HFFc6 (cell line): ENCODE measurements at places on chromosomes 12 and 14.

DNA sequence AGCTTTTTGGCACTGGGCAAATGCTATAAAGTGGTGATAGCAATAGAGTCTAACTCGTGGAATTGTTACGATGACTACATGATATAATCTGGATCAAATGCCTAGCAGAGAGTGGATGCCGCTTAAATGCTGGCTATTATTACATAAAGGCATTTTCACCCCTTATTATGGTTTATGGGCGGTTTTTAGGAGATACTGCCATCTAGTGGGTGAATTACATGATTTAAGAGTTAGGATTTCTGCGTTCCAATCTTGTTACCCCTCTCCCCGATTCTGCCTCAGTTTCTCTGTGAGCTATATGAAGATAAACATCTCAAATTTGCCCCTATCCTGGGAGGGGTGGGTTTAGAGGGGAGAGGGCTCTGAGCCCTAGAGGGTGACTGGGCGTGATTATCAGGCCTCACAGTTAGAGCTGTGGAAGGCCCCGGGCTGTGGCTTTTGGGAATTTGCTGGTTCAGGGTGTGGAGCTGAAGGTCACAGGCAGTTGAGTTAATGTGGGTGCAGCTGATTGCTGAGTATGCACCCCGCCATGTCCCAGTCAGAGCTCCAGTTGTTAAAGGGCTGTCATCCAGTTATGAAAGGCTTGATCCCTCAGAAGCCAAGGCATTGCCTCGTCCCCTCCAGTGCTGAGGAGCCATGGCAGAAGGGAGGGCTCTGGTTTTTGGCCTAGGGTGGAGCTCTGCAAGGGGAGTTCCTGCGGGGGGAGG is 14.4 kb downstream of the CLSTN3 start:
- H3K4me1 ChIP-seq: peaks cover 25% of the 10 kb centered on the region
- DNase-seq: peak; percentile 21
- H3K36me3 ChIP-seq: no peaks in the 10 kb centered on the region
- no peak overlapping the region for H3K4me3 ChIP-seq
- H3K27ac ChIP-seq: no peak overlapping the region

DNA sequence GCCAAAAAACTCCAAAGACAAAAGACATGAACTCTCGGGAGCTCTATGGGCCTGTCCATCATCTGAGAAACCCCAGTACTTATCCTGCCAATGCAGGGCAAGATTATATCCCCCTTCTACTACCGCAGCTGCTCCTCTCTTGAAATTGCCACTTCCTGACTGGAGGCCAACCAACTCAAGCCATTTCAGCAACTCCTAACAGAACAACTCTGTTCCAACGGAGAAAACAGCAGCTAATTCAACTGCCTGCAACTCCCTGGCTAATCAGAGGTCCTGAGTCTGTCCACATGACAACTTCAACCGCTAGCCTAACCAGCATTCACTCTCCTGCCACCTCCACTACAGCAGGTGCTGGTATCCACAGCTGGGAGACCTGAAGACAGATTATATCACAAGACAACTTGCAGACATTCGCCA is 24.1 kb downstream of the CEP83 start:
- peaks cover 10% of the 10 kb centered on the region for H3K36me3 ChIP-seq
- peaks cover 6% of the 10 kb centered on the region; the same call in 1 of the 2 replicates for H3K4me1 ChIP-seq
- no peak for DNase-seq
- H3K27ac ChIP-seq: no peak overlapping the region

GRCh38 chr14:103348154-103348553 is 14.1 kb downstream of the EIF5 start:
- H3K27ac ChIP-seq: no peak overlapping the region
- H3K4me3 ChIP-seq: no peak overlapping the region
- peaks cover 22% of the 10 kb centered on the region for H3K4me1 ChIP-seq
- peaks cover 7% of the 10 kb centered on the region; the same call in 1 of the 2 replicates for H3K27me3 ChIP-seq
- DNase-seq: no peak

- no peak for DNase-seq
- H3K4me3 ChIP-seq: no peak overlapping the region
- H3K4me1 ChIP-seq: peaks cover 7% of the 10 kb centered on the region; the same call in 1 of the 2 replicates
- no peaks in the 10 kb centered on the region for H3K36me3 ChIP-seq
- no peaks in the 10 kb centered on the region; the same call in 1 of the 2 replicates for H3K27me3 ChIP-seq
Measured at GRCh38 chr12:47855502-47855901, 35.8 kb upstream of the HDAC7 start.

- no peak for DNase-seq
- peaks cover 25% of the 10 kb centered on the region for H3K36me3 ChIP-seq
- peaks cover 25% of the 10 kb centered on the region for H3K4me1 ChIP-seq
- H3K27me3 ChIP-seq: peaks cover 7% of the 10 kb centered on the region
Measured at GRCh38 chr14:90253826-90254225, 2.5 kb upstream of the PSMC1 start.

- H3K27me3 ChIP-seq: no peaks in the 10 kb centered on the region; the same call in 1 of the 2 replicates
- peak; percentile 48 for DNase-seq
- H3K27ac ChIP-seq: no peak overlapping the region
- no peak overlapping the region for H3K4me3 ChIP-seq
- H3K4me1 ChIP-seq: no peaks in the 10 kb centered on the region
Measured at GRCh38 chr14:38721822-38722431, 381.1 kb downstream of the SEC23A start.

GRCh38 chr12:94636462-94637085 is 13.8 kb downstream of the TMCC3 start:
- no peak for DNase-seq
- H3K27me3 ChIP-seq: peaks cover 5% of the 10 kb centered on the region
- H3K4me3 ChIP-seq: no peak overlapping the region

GRCh38 chr14:94679106-94679810 is 67.1 kb downstream of the SERPINA3 start:
- H3K4me3 ChIP-seq: no peak overlapping the region
- no peak for DNase-seq
- no peak overlapping the region for H3K27ac ChIP-seq
- H3K4me1 ChIP-seq: no peaks in the 10 kb centered on the region

DNA sequence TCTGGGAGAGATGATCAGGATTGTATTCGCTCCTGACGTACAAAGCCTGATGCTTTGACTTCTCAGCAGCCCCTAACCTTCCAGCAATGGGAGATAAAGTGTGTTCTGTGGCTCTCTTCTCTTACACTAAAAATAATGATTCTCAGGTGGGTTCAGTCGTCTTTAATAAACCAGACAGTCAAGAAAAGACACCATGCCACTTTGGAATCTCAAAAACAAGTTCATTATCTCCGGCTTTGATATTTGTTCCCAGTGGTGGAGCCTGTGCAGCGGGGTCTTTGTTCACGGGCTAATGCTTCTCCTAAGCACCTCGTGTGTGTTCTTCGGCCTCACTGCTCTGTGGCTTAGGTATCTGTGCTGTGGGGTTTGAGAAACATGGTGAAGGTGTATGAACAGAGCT is 1.6 kb downstream of the ACVR1B start:
- H3K27ac ChIP-seq: no peak overlapping the region
- H3K36me3 ChIP-seq: no peaks in the 10 kb centered on the region
- H3K4me1 ChIP-seq: peaks cover 50% of the 10 kb centered on the region
- H3K4me3 ChIP-seq: peak overlapping the region; percentile 85
- DNase-seq: no peak

GRCh38 chr12:88225776-88226175 is 83.7 kb downstream of the TMTC3 start:
- no peak overlapping the region for H3K27ac ChIP-seq
- H3K36me3 ChIP-seq: peaks cover 27% of the 10 kb centered on the region
- peaks cover 6% of the 10 kb centered on the region for H3K4me1 ChIP-seq
- no peak overlapping the region for H3K4me3 ChIP-seq
- no peaks in the 10 kb centered on the region for H3K27me3 ChIP-seq

GRCh38 chr12:4591180-4591687 is 29.2 kb downstream of the DYRK4 start:
- peaks cover 44% of the 10 kb centered on the region for H3K27me3 ChIP-seq
- no peaks in the 10 kb centered on the region for H3K36me3 ChIP-seq
- H3K4me3 ChIP-seq: no peak overlapping the region
- no peak overlapping the region for H3K27ac ChIP-seq
- DNase-seq: no peak

DNA sequence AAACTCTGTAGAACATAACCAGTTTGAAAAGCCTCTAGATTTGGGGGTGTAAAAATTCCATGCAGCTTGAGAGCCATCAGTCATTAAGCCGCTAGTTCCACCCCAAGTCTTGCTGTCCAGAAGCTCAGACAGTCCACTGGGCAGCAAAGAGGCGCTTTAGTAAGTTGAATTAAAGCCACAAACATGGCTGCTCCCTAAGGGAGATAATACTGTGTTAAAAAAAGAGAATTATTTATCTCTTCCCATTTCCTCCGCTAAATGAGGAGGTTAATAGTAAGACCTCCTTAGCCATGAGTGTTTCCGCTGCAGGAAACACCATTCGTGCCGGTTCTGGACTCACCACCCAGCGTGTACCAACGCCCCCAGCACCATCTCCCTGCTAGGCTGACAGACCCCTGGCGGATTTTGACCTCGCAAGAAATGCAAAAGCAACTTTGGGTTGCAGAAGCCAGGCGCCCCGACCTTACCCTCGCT is 536 bp downstream of the TM7SF3 start:
- H3K4me1 ChIP-seq: peaks cover 57% of the 10 kb centered on the region
- peak overlapping the region; percentile 88 for H3K27ac ChIP-seq
- DNase-seq: peak; percentile 39
- no peaks in the 10 kb centered on the region for H3K27me3 ChIP-seq
- peak overlapping the region; percentile 98 for H3K4me3 ChIP-seq

DNA sequence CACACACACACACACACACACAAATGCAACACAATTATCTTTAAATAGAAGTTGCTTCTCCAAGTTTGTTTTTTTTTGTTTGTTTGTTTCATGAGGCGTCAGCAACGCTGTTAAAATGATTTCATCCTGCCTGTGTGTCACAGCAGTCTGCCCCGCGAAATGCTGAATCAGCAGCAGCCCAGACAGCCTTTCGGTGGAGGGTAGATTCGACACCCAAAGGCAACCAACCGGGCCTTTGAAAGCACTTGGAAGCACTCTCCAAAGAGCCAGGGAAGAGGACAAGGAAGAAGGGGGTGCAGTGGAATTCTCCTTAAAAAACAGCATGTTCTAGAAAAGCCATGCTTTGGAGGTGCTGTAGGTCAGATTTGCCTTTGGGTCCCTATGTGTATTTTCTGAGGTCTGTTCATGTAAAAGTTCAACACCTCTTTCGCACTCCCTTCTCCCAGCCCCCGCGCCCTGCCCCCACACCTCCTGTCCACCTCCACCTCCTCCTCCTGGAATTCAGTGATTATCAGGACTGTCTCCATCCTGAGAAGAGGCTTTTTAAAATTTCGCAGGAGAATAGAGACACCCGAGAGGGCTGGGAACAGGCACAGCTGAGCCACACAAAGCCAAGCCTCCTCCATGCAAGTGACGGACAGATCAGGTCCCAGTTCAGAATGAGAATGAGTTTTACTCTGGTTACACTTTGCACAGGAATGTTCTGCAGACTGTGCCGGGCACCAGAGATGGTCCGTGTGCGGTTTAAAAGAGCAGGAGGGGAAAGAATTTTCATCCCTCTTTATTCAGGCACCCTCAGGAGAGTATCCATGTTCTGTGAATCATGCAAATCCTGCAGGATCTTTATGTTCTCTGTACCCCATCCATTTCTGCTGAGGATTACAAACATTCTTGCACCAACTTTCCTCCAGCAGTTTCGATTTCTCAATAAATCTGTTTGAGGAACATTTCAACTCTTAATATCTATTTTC is 177.9 kb downstream of the ETV6 start:
- H3K27ac ChIP-seq: peak overlapping the region; percentile 71
- no peaks in the 10 kb centered on the region for H3K27me3 ChIP-seq
- H3K4me3 ChIP-seq: peak overlapping the region; percentile 61
- DNase-seq: peak; percentile 30
- peaks cover 17% of the 10 kb centered on the region for H3K4me1 ChIP-seq
- peaks cover 1% of the 10 kb centered on the region; the same call in 1 of the 2 replicates for H3K36me3 ChIP-seq

DNA sequence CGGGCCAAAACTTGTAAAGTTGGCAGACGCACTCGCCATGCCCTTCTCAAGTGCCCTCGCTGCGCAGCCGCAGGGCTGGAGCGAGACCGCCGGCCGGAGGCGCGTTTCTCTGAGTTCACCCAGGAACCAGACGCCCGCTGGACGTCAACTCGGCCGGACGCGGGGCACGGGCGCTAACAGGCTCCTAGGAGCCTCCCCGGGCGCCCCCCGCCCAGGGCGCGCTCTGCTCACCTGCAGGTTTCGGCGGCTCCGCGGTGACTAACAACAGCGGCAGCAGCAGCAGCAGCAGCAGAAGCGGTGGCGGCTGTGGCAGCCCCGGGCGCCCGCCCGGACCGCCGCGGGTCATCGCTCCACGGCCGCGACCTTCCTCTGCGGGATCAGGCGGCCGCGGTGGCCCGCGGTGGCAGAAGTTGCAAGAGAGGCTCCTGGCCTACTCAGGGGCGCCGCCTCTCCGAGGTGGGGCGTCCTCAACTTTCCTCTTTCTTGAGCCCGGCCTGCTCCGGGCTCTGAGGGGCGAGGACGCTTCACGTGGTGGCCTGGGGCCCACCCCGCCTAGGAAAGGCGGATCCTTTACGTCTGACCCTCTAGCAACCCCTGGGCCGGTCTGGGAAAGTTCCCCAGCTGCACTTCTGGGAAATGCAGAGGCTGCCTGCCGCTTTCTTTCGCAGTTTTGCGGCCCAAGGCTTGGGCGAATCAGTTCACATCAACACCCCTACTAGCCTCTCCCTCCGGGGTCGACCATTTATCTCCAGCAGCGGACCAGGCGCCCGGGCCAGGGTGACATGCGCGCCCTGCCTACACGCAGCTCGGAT is at the start of gene PLBD1:
TSS of gene PLBD1 (minus strand) at position 533 of the 812 bp plus-strand sequence. CDS start at position 346, 187 bp downstream.
- peaks cover 2% of the 10 kb centered on the region for H3K27me3 ChIP-seq
- H3K4me1 ChIP-seq: no peaks in the 10 kb centered on the region
- H3K36me3 ChIP-seq: no peaks in the 10 kb centered on the region; the same call in 1 of the 2 replicates

- H3K27me3 ChIP-seq: no peaks in the 10 kb centered on the region; the same call in 1 of the 2 replicates
- H3K4me1 ChIP-seq: peaks cover 32% of the 10 kb centered on the region
- H3K27ac ChIP-seq: no peak overlapping the region
- H3K36me3 ChIP-seq: no peaks in the 10 kb centered on the region
- no peak for DNase-seq
Measured at GRCh38 chr14:32571551-32571950, 242.5 kb downstream of the AKAP6 start.

DNA sequence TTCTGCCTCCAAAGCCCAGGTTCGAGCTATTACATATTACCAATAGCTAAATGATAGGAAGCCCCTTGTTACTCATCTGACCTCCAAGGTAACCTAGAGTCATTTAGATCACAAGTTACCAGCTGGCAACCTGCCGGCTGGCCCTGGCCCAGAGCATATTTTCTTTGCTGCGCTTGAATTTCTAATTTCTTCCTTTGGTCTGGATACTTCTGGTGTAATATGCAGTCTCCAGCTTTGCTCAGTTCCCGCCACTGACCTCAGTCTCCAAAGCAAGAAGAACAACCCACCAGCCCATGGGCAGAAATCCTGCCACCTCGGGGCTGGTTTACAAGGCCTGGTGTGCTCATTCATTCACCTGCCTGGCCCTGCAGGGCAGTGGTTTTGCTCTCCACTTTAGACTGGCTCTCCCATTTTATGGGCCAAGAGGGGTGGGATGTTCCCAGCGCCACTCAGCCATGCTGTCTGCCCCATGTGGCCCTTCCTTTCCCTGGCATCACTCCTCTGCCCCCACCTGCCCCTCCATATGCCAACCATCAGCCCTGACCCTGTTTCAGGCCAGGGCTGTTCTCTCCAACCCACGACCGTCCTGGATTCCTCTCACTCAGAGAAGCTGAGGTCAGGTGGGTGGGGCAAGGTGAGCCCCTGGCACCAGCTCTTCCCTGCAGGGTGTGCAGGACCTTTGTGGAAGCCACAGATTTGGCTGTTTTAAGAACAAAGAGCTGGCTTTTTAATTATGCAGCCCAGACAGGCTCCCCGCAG is 76.0 kb downstream of the PRIMA1 start:
- no peak overlapping the region for H3K4me3 ChIP-seq
- H3K36me3 ChIP-seq: no peaks in the 10 kb centered on the region
- no peaks in the 10 kb centered on the region for H3K4me1 ChIP-seq
- H3K27ac ChIP-seq: no peak overlapping the region
- H3K27me3 ChIP-seq: peaks cover 3% of the 10 kb centered on the region
- DNase-seq: no peak

- DNase-seq: no peak
- H3K27ac ChIP-seq: no peak overlapping the region
- peaks cover 20% of the 10 kb centered on the region for H3K27me3 ChIP-seq
Measured at GRCh38 chr12:75208856-75209811, 505 bp downstream of the KCNC2 start.
